Stimulated activated naive CD8-positive, alpha-beta T cell treated with anti-CD3 and anti-CD28 coated beads, Interleukin-15, amount 100 ng/mL, for 72 hours (primary cell): ENCODE measurements at places on chromosomes 7 and 10.

DNA sequence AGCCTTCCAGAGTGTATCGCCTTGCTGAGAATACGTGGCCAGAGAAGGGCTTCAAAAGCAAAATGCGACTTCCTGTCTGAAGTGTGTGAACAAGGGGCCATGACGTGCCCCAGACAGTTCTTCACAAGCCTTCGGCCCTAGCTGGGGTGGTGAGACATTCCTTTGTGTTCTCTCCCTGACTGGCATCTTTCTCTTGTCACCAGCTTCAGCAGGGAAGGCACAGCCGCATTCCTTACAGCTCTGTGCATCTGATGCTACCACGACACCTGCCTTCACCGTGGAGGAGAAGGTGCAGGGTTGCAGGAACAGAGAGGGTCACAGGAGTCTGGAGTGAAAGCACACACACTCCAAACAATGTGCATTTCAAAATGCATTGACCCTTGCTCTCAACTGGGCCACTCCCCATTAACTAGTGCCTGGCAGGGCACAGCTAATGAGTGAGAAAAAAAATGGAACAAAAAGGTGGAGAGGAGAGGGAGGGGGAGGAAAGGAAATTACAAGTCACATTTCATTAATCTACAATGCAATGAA is 93.4 kb downstream of the GPR26 start:
- no peak for DNase-seq

GRCh38 chr7:75977743-75978142 is 16.7 kb downstream of the TMEM120A start:
- no peak for DNase-seq

DNA sequence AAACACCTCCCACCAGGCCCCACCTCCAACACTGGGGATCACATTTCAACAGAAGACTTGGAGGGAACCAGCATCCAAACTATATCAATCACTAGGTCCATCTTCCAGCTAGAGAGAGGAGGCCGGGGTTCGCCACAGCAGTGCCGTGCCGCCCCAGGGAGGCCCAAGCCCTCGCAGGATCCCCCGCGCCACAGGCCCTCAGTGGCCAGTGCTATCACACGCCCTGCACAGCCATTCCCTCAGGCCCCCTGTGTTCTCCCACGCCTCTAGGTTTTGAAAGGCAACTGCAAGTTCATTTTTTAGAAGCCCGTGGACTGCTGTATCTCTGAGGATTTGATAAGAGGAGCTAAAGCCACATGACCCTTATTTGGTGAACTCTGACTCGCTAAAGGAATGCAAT is 136.4 kb downstream of the OAT start:
- no peak for DNase-seq

DNA sequence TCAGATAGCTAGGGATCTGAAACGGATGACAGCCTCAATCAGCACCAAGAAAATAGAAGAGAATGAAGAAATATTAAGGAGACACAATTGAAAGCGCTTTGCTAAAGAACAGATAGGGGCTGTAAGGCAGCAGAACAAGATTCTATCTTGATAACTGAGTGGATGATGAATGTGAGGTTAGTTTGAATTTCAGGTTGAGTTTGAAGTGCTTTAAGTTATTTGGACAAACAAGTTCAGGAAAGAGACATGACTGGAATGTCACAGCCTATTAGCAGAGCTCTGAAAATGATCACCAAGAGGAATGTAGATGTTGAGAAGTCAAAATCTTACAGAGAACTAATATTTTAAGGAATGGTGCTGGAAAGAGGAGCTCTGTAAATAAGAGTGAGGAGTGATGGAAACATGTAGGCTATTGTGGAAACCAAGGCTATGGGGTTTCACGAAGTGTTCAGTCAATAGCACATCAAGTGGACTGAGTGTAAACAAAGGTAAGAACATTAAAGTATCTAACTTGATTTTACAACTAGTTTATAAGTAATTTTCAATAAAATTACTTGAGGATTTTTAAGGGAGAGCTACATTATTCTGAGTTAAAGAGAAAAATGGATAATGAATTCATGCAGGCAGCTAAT is 61.6 kb downstream of the MEST start:
- DNase-seq, result no peak

DNA sequence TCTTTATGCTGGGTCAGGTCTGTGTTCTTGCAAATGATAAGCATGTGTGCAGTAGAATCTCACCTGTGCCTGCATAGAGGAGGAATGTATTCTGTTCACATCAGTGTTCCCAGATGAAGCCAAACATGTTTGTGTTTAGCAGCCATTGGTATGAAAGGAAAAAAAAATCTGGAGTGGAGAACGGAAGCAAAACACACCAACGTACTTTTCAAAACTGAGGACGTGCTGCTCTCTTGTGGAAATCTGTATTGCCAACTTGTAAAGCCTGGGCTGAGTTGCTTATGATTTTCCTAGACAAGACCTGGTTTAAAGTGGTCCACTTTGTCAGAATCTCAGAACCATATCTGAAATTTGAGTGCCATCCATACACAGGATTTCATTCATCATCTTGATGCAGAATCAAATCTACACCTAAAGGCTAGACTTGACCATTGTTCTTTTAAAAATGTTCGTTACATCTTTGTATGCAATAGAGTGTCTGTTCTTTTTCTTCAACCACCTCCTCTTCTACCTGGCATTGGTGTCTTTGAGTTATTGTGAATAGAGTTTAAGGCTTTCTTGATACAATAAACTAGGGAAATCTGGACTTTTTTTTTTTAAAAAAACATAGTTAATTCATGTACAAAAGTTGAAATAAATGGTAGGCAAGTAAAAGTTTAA is 367.7 kb downstream of the PHF14 start:
- DNase-seq, result no peak

DNA sequence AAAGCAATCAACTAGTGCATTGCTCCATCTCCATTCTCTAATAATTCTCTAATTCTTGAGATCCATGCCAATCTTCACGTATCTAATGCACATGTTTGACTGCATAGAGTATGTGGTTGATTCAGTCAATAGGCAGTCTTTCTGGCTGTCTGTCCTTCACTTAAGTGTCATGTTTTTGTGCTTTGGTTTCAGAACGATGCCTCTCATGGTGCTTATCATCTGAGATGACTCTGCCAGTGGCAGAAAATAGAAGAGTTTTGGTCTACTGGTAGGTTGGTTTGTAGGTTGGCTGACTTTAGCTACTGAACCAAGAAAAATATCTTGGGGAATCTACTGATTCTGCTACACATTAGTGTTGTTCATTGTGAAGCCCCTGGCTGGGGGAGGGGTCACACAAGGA is 364.2 kb downstream of the SFMBT2 start:
- DNase-seq, result no peak

GRCh38 chr7:100371561-100372171 is 1.6 kb upstream of the PILRA start:
- DNase-seq, result no peak

DNA sequence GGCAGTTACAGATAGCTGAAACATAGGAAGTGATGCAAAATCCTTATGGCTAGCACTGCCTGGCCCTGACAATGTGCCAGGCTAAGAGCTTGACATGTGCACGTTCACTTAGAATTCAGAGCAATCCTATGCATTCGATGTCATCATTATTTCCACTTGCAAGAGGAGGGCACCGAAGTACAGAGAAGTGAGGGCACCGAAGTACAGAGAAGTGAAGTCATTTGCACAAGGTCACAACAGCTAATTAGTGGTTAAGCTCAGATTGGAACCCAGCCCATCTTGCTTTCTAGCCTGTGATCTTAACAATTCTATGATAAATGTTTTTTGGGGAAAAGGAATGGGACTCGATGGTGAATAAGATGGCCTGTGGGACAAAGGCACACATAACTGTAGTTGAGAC is 73.4 kb downstream of the ARHGAP22 start:
- no peak for DNase-seq
